ENCODE measurements at places on chromosomes 12 and 14. TPM values are rescaled to one million over a fixed set of nuclear protein-coding genes. Genes with fewer than 3 reads are reported as not detected.

DNA sequence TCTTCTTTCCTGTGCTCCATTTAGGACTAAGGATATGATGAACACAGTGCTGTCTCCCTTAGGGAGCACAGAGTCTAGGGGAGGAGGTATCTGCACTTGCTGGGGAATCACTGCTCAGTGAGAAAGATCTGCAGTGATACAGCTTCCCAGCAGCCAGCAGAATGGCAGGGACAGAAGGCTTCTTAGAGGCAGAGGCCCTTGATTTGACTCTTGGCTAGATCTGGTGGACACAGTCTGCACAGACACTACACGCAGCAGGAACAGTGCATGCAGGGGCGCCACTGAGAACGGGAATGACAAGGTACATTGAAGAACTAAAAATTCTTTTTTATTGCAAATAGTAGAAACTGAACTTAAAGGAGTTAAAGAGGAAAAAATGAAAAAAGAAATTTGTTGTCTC, 51.6 kb downstream of the KCNA1 start:
- no peak for DNase-seq

DNA sequence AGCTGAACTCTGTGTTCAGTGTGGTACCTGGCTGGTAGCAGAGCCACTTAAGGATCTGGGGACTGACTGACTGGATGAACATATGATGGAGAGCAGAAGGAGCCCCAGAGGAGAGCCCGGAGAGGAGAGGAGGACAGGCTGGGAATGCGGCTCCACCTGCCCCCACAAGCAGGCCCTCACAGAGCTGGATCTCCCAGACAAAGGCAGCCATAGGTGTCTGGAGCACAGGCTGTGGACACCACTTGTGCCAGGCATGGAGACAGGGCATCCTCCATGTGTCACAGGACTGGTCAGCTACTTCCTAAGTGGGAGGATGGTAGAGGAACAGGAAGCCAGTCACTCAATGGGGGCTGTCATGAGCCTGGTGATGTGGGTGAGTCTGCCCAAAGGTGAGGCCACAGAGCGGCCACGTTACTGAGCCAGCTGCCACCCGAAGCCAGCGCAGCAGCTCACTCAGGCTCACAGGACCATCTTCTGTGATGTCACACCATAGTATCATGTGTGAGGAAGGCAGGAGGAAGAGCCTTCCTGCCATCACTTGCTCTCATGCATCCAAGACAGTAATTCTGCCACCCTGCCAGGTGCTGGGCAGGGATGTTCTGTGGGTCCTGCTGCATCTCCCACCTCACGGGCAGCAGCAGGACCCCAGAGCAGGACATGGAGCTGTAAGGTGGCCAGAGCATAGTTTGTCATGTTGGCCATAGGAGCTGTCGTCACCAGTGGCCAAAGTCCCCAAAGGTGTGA, 72.1 kb downstream of the PRIMA1 start:
- DNase-seq: no peak

DNA sequence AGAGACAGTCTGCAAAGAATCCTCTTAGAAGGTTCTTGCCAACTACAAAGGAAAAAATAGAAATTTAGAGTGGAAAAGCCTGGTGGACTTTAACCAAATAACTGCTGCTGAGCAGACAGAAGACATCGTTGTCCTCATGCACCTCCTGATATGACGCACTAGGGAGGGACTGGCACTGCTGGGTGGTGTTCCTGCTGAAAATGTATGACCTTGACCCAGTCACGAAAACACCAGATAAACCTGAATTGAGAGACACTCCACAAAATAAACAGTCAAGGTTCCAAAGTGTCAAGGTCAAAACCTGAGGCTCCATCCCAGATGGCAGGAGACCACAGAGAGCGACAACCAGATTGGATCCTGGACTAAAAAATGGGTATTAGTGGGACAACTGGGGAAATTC, 61.9 kb downstream of the CHGA start:
- DNase-seq: no peak

DNA sequence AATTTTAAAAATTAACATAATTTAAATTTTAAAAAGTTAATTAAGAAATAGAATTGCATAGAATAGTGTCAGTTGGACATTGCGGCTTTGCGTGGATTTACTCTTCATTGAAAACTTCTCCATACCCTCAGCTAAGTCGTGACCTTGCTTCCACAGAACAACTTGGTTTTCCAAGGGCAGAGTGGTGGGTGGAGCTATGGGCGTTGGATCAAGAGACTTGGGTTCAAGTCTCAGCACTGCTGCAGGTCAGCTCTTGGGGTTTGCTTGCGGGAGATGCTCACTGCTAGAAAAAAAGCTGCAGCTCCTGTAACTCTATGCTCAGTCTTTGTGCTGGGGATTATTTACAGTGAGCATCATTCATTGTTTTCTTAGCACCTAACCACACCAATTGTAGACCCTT, 133.7 kb downstream of the PRIMA1 start:
- no peak for DNase-seq

Gene SYCP3
- not detected for total RNA-seq
